ENCODE measurements at places on chromosomes 12 and 14. TPM values are rescaled to one million over a fixed set of nuclear protein-coding genes. Genes with fewer than 3 reads are reported as not detected.

- no peaks in the 10 kb centered on the region for H3K27me3 ChIP-seq
- no peak overlapping the region for H3K4me3 ChIP-seq
- H3K36me3 ChIP-seq: peaks cover 9% of the 10 kb centered on the region
- H3K4me1 ChIP-seq: no peaks in the 10 kb centered on the region
- H3K27ac ChIP-seq: no peak overlapping the region
- no peak for DNase-seq
These were observed 51.2 kb downstream of the SINHCAF start for GRCh38 chr12:31274520-31275300.

DNA sequence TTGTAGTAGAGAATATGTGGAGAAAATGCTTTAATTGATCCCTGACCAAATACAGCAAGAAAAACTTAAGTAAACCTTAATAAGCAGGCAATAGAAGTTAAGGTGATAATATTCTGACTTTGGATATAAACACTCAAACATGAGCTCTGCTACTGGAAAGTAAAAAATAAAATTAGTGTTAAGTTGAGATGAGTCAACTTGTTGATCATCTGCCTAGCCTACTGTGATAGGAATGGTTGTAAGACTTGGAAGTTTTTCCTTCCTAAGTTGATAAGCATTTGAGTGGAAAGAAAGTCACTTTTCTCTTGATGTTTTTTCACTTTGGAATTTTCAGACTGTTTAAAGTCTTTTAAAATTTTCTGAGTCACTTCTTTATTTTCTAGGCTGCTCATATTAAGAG, 26.0 kb downstream of the ADIPOR2 start:
- no peaks in the 10 kb centered on the region for H3K27me3 ChIP-seq
- peak overlapping the region; percentile 62 for H3K27ac ChIP-seq
- peaks cover 64% of the 10 kb centered on the region for H3K4me1 ChIP-seq
- DNase-seq: no peak
- H3K4me3 ChIP-seq: no peak overlapping the region
- peaks cover 20% of the 10 kb centered on the region for H3K36me3 ChIP-seq

- H3K36me3 ChIP-seq: no peaks in the 10 kb centered on the region
- H3K27ac ChIP-seq: no peak overlapping the region
- H3K4me1 ChIP-seq: no peaks in the 10 kb centered on the region
- no peak for DNase-seq
- H3K4me3 ChIP-seq: no peak overlapping the region
These were observed 5.2 kb upstream of the RAD52 start for GRCh38 chr12:954741-955140.

GRCh38 chr12:111445726-111446581, 40.2 kb downstream of the SH2B3 start:
- no peak overlapping the region for H3K4me3 ChIP-seq
- no peaks in the 10 kb centered on the region for H3K4me1 ChIP-seq
- no peak for DNase-seq
- H3K27ac ChIP-seq: no peak overlapping the region
- peaks cover 6% of the 10 kb centered on the region for H3K36me3 ChIP-seq

DNA sequence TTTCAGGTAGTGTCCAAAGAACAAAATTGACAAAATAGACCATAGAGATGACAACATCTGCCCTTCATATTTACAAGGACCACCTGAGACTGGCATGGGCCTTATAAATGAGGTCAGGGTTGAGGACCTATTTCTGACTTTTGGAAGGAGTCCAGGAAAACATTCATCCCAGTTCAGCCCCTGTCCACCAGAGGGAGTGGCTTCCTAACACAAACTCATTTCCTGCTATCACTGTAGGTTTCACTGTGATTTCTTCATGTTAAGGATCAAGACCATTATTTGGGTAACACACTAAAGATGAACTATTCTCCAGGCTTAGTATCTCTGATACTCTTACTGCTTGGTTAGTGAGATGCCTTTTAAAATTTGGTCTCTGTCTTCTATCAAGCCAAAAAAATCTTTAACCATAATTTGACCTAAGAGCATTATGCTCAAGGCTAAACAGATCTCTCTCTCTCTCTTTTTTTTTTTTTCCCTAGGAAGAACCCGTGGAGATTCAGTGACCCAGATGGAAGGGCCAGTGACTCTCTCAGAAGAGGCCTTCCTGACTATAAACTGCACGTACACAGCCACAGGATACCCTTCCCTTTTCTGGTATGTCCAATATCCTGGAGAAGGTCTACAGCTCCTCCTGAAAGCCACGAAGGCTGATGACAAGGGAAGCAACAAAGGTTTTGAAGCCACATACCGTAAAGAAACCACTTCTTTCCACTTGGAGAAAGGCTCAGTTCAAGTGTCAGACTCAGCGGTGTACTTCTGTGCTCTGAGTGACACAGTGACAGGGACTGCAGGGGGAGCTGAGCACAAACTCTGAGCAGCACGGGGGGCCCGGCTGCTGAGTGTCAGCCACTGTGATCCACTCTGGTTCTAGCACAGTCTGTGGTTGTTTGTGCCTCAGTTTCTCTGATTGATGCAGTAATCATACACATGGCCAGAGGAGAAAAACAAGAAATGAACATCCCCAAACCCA, 267.6 kb upstream of the OR4E1 start:
- no peaks in the 10 kb centered on the region for H3K36me3 ChIP-seq
- no peak overlapping the region for H3K4me3 ChIP-seq
- DNase-seq: no peak
- no peaks in the 10 kb centered on the region for H3K27me3 ChIP-seq

GRCh38 chr14:104680806-104681688, 8.4 kb upstream of the INF2 start:
- no peak for DNase-seq
- no peaks in the 10 kb centered on the region for H3K27me3 ChIP-seq
- H3K4me3 ChIP-seq: peak overlapping the region; percentile 21
- H3K4me1 ChIP-seq: peaks cover 57% of the 10 kb centered on the region
- H3K27ac ChIP-seq: peak overlapping the region; percentile 95

DNA sequence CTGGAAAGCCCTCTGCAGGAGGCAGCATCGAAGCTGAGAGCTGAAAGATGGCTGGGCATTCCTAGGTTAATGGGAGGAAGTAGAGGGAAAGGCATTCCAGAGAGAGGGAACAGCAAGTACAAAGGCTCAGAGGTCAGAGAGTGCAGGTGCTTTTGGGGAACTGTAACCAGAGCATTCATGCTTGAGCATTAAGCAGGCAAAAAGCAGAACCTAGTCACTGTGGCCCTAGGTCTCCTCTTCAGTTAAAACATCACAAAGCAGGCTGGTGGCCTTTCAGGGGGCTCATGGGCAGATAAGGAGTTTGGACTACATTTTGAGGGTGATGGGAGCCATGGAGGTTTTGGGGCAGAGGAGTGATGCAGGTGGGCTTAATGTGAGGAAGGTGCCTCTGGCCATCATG, 169.2 kb upstream of the MYL2 start:
- no peak for DNase-seq
- H3K27ac ChIP-seq: no peak overlapping the region
- no peaks in the 10 kb centered on the region for H3K36me3 ChIP-seq
- H3K4me1 ChIP-seq: no peaks in the 10 kb centered on the region
- no peak overlapping the region for H3K4me3 ChIP-seq
- H3K27me3 ChIP-seq: no peaks in the 10 kb centered on the region

- H3K27ac ChIP-seq: no peak overlapping the region
- H3K36me3 ChIP-seq: no peaks in the 10 kb centered on the region
- H3K4me3 ChIP-seq: no peak overlapping the region
These were observed 364.5 kb downstream of the PDZRN4 start for GRCh38 chr12:41552588-41552987.

GRCh38 chr14:24329736-24330135, 5.1 kb downstream of the ADCY4 start:
- no peaks in the 10 kb centered on the region for H3K36me3 ChIP-seq
- H3K4me1 ChIP-seq: no peaks in the 10 kb centered on the region
- no peak overlapping the region for H3K4me3 ChIP-seq
- H3K27ac ChIP-seq: no peak overlapping the region
- DNase-seq: no peak

- peaks cover 15% of the 10 kb centered on the region for H3K36me3 ChIP-seq
- no peaks in the 10 kb centered on the region for H3K27me3 ChIP-seq
- DNase-seq: no peak
- peaks cover 53% of the 10 kb centered on the region for H3K4me1 ChIP-seq
These were observed 48.8 kb downstream of the MARK3 start for GRCh38 chr14:103433916-103434563.

DNA sequence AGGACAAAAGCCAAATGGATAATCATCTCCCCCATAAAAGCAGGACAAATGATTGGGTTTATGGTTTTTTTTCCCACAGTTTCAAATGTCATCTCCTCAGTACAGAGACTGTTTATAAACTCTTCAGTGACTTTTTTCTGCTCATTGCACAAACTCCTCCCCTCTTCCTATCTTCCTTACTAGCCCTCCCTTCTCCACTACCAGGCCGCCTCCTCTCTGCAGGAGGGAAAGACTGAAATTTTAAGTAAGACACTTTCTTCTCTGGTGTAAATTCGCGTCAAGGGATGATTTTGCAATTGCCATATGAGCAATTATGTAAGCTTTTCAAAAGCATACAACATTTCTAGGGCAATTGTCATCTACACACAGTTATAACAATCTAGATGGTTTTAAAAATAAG, 37.0 kb downstream of the BTG1 start:
- H3K4me3 ChIP-seq: no peak overlapping the region
- H3K4me1 ChIP-seq: peaks cover 24% of the 10 kb centered on the region
- H3K27ac ChIP-seq: no peak overlapping the region

GRCh38 chr14:105859717-105860614, 333.6 kb downstream of the TMEM121 start:
- no peak overlapping the region for H3K27ac ChIP-seq
- H3K36me3 ChIP-seq: no peaks in the 10 kb centered on the region
- H3K4me1 ChIP-seq: no peaks in the 10 kb centered on the region
- peak overlapping the region; percentile 38 for H3K4me3 ChIP-seq

- H3K4me1 ChIP-seq: no peaks in the 10 kb centered on the region
- no peak overlapping the region for H3K27ac ChIP-seq
- DNase-seq: no peak
- H3K36me3 ChIP-seq: no peaks in the 10 kb centered on the region
- H3K4me3 ChIP-seq: no peak overlapping the region
These were observed 81.9 kb upstream of the ZFP36L1 start for GRCh38 chr14:68874746-68875155.

DNA sequence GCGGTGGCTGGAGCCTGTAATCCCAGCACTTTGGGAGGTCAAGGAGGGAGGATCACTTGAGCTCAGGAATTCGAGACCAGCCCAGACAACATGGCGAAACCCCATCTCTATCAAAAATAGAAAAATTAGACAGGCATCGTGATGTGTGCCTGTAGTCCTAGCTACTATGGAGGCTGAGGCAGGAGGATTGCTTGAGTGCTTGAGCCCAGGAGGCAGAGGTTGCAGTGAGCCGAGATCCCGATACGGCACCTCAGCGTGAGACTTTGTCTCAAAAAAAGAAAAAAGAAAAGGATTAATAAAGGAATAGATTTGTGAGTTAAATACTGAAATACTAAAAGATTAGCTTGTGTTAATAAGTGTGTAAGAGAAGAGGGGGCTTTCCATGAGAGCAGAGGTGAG, 29.4 kb downstream of the RPGRIP1 start:
- no peak for DNase-seq
- H3K27me3 ChIP-seq: no peaks in the 10 kb centered on the region
- no peaks in the 10 kb centered on the region for H3K4me1 ChIP-seq
- H3K36me3 ChIP-seq: no peaks in the 10 kb centered on the region
- H3K27ac ChIP-seq: no peak overlapping the region

DNA sequence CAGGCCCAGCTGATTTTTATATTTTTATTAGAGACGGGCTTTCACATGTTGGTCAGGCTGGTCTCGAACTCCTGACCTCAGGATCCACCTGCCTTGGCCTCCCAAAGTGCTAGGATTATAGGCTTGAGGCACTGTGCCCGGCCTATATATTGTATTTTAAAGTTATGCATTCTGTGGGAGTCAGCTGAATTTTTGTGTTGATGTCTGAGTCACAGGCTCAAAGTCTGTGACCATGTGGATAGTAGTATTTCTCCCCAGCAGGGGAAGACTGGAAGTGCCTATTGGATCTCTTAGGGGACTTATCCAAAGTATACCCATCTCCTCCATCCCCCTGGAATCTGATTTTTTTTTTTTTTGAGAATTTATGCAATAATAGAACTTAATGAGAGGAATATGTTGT, 43.8 kb upstream of the ATF1 start:
- H3K4me1 ChIP-seq: peaks cover 2% of the 10 kb centered on the region
- DNase-seq: no peak
- peaks cover 91% of the 10 kb centered on the region for H3K36me3 ChIP-seq
- no peaks in the 10 kb centered on the region for H3K27me3 ChIP-seq

DNA sequence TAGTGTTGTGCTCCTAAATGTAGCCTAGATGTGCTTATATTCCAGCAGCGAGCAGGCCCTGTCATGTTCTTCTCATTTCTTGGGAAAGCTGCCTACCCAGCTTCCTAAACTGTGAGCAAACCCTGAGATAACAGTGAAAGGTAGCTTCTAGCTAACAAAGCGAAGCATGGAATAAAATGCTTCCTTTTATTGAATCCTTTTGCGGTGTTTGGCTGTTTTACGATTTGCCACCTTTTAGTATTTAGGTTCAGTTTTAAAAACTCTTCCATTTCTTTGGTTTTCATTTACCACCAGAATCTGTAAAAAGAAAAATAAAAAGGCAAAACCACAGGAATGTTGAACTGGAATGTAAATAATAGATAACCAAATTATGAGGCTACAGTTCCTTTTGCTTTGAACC, 5.0 kb upstream of the PKP2 start:
- H3K27ac ChIP-seq: no peak overlapping the region
- no peaks in the 10 kb centered on the region for H3K36me3 ChIP-seq
- DNase-seq: no peak
- H3K4me3 ChIP-seq: no peak overlapping the region
- no peaks in the 10 kb centered on the region for H3K27me3 ChIP-seq

- no peak overlapping the region for H3K4me3 ChIP-seq
- no peaks in the 10 kb centered on the region for H3K4me1 ChIP-seq
- no peaks in the 10 kb centered on the region for H3K27me3 ChIP-seq
- H3K27ac ChIP-seq: peak overlapping the region; percentile 87
- H3K36me3 ChIP-seq: no peaks in the 10 kb centered on the region
- no peak for DNase-seq
These were observed 73.8 kb upstream of the PTPRR start for GRCh38 chr12:70994217-70994788.

- H3K27ac ChIP-seq: no peak overlapping the region
- no peak overlapping the region for H3K4me3 ChIP-seq
- no peaks in the 10 kb centered on the region for H3K4me1 ChIP-seq
- H3K27me3 ChIP-seq: no peaks in the 10 kb centered on the region
These were observed 190.7 kb upstream of the CCND2 start for GRCh38 chr12:4082809-4083403.

GRCh38 chr14:69493038-69493437, 8.5 kb downstream of the PLEKHD1 start:
- no peak overlapping the region for H3K27ac ChIP-seq
- no peak for DNase-seq
- H3K4me1 ChIP-seq: no peaks in the 10 kb centered on the region
- no peaks in the 10 kb centered on the region for H3K36me3 ChIP-seq
- H3K4me3 ChIP-seq: no peak overlapping the region
- peaks cover 2% of the 10 kb centered on the region for H3K27me3 ChIP-seq

- no peaks in the 10 kb centered on the region for H3K4me1 ChIP-seq
- no peak for DNase-seq
- no peak overlapping the region for H3K27ac ChIP-seq
- H3K27me3 ChIP-seq: no peaks in the 10 kb centered on the region
- H3K4me3 ChIP-seq: no peak overlapping the region
These were observed 15.1 kb downstream of the NDUFA9 start for GRCh38 chr12:4663971-4664505.

Gene GPR132
- total RNA-seq: 4.2 TPM

Gene BCL2L14
- not detected for total RNA-seq

Gene SCNN1A
- 20.1 TPM for total RNA-seq

Gene IFNG-AS1
- total RNA-seq: not detected

Gene DHRS2
- total RNA-seq: not detected

Gene ADAM21
- 0.44 TPM for total RNA-seq

Gene PIWIL1
- not detected for total RNA-seq

Gene TRMT5
- total RNA-seq: 11.7 TPM

Gene CLEC1B
- total RNA-seq: not detected

Gene YAF2
- 39.3 TPM for total RNA-seq

Gene ITGA5
- total RNA-seq: 139 TPM

Gene ADCY4
- total RNA-seq: 40.4 TPM
